ENCODE measurements at places on chromosomes 11 and 22.
A peak's percentile ranks its signal among the peaks of the same experiment; 100 is the strongest.

DNA sequence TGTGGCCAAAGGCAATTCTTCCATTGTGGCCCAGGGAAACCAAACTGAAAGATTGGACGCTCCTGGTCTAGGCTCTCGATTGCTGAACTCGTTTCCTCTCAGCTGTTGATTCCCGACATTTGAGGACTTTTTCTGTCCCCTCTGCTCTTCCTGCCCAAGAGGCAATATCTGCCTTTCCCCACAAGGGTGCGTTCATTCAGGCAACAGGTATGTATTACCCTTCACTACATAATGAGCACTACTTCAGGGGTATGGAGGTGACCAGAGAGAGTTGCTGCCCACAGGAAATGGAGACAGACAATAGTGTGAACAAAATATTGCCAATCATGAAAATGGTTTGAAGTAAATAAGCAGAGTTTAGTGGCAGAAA is 8.2 kb downstream of the PTH start:
- peak; percentile 17 for DNase-seq

DNA sequence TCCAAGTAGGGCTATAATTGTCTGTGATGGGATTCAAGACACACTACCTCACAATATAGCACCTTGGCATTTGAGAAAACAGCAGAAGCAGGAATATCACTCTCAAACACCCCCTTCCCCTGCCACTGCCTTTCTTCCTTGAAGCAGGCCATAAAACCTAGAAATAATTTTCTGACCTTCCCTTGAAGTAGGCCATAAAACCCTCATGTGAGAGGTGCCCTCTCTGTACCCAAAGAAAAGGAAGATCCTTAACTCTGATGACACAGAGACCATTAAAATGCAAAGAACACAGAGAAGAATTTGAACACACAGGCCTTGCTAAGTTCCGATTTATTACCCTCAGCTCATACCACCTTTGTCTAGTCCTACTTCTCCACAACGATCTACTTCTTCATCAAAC is 631.7 kb upstream of the CADM1 start:
- no peak for DNase-seq

- DNase-seq, result no peak
Observed at GRCh38 chr11:16158426-16158994, 197.8 kb downstream of the SOX6 start.

DNA sequence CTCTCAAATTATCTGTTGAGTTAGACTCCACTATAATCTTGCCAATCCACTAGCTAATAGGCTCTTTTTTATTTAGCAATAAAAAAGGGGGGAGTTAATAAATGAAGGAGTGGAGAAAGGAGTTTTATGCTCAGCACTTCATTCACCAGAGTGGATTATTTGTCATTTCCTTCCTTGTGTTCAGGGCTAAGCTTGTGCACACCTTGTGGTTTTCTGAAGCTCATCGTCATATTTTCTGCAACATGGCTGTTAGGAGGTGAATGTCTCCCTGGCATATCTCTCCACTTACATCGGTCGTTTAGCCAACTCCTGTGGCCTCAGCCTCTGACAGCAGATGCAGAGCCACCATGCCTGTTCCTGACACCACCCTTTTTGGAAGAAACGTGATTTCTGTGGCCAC is 83.9 kb upstream of the MTNR1B start:
- peak; percentile 57 for DNase-seq

GRCh38 chr11:46900091-46900746 is 18.1 kb downstream of the LRP4 start:
- no peak for DNase-seq

GRCh38 chr11:61887839-61888494 is 3.4 kb downstream of the FADS3 start:
- DNase-seq, result no peak

GRCh38 chr11:13163158-13163557 is 114.4 kb upstream of the BMAL1 start:
- no peak for DNase-seq

- no peak for DNase-seq
Observed at GRCh38 chr11:130897262-130898182, 18.8 kb downstream of the SNX19 start.

DNA sequence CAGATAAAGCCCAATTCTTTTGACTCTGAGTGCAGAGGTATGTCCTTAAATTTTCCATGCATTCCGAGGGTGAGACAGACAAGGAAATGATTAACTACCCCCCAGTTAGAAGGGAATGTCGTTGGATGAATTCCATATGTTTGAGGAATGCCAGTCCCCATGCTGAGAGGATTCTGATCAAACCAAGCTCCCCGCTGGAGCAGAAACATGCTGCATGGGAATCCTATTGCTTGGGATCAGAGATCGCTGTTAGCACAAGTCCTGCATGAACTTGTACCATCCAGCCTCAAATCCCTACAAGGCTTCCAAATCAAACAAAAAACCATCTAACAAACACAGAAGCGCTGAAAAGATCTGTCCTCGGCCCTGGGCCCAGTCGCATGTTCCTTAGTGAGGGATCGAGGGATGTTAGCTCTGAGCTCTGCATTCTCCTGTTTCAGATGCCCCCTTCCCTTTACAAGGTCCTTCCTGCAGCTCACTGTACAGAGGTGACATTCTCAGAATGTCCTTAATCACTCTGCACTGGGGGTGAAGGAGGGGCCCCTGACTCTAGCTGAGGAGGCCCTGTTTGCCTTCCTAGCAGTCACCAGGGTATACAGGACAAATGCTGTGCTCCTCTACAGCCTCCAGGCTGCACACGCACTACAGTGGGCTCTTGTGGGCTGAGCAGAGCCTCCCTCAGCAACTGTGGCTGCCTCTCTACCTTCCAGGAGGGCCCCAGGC is 353.4 kb downstream of the TENM4 start:
- DNase-seq, result no peak

DNA sequence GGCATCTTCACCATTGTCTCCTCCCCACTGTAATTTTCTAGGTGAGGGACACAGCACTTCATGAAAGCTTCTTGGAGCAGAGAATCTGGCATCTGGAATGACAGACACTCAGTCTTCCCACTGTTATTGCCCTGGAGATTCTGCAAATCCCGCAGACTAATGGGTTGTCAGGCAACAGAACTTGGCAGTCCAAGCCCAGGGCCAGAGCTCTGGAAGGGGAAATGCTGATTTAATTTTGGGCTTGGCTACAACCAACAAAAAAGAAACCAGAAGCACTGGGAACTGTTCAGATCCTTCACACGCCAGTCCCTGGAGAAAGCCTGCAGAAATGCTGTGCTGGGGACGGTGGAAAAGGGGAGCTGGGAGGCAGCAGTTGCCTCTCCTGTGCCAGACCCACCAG is 71.5 kb upstream of the BID start:
- no peak for DNase-seq

DNA sequence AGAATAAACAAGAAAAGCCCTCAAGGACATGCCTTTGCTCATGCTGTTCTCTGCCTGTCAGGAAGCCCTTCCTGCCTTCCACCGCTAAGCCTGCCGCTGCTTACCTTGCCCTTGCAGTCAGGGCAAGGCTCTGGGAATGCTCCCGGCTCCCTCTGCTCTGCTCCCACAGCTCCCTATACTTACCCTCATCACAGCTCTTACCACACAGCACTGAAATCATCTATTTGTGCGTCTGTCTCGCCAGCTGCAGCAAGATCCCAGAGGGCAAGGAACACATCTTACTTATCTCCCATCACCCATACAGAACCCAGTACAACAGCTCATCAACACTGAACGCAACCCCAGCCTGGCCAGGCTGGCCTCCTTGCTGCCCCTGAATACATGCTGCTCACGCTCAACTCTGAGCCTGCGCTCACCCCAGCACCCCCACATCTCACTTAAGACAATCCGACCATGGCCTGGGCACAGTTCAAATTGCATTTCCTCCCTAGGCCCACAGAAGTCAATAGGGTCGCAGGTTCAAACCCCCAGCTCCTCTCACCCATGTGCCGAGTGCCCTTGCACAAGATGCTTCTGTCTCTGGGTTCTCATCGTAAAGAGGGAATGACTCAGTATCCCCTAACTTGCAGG is 161.8 kb downstream of the IGLL1 start:
- no peak for DNase-seq

DNA sequence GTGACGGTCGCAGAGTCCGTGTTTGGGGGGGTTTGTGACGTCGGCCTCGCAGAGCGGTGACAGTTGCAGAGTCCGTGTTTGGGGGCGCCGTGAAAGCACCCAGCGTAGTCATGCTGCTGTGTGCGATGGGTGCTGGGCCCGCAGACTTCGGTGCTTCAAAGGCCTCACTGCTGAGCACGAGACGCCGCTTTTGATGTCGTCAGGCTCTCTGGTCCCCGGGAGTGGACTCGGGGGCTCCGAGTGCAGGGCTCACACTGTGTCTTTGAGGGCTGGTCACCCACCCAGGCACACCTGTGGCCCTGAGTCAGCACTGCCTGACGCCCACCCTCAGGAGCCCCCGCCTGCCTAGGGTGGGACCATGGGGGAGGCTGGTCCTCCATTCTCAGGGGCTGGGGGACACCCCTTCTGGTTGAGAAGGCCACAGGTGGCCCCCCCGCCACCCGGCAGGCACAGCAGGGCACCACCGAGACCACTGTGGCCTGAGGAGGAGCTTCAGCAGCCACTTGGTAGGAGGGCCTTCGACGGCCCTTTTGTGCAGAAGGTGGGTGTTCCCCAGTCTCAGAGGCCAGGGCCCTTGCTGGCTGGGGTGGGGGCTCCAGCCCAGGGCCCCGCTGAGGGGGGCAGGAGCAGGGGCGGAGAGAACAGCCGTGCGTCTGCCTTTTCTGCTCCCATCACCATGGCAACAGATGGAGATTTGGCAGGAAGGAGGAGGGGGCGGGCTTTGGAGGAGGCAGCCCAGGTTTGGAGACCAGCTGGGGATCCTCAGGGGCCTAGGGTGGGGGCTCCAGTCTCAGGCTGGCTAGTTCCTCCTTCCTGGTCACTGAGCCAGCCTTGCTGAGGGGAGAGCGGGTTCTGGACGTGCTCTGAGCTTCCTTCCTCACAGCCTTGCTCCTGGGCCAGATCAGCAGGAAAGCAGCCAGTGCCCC is 20.9 kb downstream of the BRSK2 start:
- peak; percentile 20 for DNase-seq

Measured in NCI-H1417 (cell line).